ENCODE measurements at places on chromosomes 11 and 22.

DNA sequence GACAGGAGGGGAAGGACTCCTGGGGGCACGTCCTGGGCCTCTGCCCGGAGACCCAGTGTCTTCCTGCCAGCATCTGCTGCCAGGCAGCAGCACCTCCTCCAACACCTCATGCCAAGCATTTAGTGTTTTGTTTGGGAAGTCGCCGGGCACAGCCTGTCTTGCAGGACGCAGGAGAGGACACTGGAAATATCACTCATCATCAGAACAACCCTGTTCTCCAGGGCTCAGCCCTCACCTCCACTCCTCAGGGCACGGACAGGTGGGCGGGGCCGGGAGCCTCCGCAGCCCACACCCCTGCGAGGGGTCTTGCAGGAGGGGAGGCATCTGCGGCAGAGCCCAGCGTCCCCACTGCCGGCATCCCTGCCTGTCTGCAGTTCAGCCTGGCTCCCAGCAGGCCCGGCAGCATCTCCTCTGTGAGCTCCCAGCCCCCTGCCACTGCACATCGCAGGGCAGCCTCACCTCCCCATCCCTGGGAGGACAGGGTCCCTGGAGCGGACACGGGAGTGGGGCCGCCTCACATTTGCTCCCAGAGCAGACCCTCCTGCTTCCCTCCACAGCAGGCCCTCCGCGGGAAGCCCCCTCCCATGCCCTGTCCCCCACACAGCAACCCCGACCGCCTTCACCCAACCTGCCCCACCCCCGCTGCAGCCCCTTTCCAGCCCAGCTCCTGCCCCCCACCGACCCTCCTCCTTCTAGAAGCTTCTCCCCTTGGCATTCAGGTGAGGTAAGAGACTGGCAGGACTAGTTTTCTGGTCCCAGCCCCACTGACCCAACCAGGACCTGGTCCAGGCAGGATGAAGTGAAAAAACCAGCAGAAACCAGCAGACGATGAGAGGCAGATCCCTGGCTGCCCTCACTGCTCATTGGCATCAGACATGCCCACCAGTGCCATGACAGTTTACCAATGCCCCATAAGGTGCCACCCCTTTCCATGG lies 72.7 kb downstream of the BRD1 start:
- DNase-seq = no peak

DNA sequence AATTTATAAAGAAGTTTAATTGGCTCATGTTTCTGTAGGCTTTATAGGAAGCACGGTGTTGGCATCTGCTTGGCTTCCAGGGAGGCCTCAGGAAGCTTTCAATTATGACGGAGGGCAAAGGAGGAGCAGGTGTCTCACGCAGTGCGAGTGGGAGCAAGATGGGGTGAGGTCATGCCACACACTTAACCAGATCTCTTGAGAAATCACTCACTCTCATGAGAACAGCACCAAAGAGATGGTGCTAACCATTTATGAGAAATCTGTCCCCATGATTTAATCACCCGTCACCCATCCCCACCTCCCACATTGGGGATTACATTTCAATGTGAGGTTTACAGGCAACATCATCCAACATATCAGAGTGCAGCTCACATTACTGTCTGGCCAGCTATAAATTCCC lies 103.5 kb downstream of the ARHGAP8 start:
- DNase-seq = no peak

- DNase-seq = no peak
These were observed 4.8 kb downstream of the ROBO4 start for GRCh38 chr11:124892750-124893454.

DNA sequence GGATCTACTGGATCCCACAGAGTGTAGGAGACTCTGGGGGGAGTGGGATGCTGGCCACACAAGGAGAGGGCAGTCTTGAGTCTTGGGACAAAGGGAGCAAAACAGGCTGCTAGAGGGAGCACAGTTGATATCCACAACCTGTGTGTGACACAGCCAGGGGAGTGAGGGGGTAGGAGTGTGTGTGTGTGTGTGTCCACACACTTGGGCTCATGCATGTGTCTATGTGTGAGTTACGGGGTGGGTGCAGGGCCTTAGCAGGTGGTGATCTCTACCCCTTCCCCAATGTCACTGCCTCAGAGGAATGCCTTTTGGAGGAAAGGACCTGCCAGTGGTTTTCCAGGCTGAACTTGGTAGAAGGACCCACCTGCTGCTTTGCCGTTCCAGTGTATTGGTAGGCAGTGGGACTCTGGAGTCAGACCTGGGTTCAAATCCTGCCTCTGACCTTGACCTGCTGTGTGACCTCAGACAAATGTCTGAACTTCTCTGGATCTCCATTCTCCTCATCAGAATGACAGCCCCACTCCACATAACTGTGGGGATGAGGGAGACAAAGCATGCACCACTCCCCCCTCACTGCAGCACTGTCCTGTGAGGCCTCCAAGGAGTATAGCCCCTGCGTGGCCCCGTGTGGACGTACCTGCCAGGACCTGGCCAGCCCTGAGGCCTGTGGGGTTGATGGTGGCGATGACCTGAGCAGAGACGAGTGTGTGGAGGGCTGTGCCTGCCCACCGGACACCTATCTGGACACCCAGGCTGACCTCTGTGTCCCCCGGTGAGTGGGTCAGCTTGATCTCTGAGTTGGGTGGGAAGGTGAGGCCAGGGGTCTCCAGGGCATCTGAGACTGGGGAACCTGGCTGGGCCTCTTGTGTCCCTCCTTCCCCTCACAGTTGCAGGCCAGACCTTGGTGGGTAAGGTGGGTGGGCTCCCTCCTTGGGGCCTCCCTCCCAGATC lies 27.4 kb downstream of the OTOG start:
- no peak for DNase-seq

DNA sequence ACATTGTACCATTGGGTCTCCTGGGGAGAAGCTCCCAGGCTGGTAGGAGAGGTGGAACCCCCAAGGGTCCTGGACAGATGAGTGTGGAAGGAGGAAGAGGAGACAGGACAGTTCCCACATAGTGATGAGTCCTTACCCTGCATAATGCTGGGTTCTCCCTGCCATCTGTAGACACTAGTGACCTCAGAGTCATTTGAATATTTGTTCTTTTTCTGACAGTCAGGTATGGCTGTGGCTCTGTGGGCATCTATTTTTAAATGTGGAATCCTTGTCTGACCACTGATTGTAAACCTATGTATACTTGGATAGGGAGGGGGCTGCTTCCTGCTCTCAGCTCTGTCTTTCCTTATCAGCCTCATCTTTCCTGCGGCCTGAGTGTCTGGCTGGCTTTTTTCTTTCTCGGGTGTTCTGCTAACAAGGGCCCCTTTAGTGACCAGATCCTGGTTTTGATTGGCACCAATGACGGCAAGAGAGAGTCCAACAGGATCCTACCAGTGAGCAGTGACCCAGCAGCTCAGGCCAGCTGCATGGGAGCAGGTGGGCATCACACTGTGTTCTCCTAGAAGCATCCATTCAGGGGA lies 2.6 kb upstream of the SLC5A1 start:
- no peak for DNase-seq

- DNase-seq = no peak
These were observed 33.8 kb upstream of the NUP50 start for GRCh38 chr22:45129703-45130524.

DNA sequence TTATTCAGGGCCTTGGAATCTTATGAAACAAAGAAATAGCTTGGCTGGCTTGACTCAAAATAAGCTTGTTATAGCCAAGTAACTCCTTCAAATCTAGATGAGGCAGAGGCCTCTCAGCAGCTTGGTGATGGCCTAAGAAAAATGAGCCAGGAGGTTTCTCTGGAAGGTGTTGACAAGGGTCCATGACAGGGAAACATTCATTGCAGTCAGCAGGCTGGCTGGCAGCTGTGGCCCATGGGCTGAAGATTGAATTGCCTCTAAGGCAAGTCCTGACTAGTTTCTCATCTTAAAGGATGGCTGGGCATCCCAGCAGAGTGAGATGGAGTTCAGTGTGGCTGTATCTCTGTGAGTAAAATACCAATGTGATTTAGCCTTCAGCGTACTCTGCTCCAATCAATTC lies 441.0 kb downstream of the NELL1 start:
- DNase-seq = no peak

DNA sequence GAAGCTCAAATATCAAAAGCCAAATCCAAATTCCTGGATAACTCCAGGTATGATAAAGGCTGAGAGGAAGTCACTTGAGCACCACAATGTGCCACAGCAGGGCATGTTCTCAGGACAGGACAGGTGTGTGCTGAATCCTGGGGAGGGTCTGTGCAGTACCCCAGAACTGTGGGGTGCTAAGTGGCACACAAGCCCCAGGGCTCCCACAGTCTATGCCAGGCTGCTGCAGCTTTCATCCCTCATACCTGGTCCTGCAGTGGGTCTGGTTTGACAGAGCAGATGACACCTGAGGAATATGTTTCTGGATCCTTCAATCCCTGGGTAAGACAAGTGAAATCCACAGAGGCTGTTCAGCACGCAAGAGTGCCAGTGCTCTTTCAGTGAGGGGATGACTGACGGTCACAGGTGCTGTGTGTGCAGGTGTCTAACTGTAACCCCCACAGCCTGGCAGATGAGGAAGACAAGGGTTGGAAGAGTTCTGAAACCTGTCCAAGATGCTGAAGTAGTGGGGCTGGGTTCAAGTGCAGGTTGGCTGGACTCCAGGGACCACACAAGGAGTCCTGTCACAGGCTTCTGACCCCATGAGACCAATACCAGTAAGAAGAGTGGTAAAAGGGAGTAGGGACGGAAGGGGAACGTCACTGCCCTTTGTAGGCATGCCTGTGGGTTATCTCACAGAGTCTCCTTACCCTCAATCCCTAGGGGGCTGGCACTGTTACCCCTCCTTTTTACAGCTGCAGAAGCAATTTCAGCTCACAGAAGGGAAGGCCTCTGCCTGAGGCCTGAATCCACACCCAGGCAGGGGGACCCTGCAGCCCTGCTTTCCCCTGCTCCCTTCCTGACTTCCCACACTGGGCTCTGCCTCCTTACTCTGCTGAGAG lies 14.1 kb downstream of the SERPIND1 start:
- DNase-seq = no peak

GRCh38 chr11:65615950-65616574 lies 486 bp downstream of the PCNX3 start:
- no peak for DNase-seq

DNA sequence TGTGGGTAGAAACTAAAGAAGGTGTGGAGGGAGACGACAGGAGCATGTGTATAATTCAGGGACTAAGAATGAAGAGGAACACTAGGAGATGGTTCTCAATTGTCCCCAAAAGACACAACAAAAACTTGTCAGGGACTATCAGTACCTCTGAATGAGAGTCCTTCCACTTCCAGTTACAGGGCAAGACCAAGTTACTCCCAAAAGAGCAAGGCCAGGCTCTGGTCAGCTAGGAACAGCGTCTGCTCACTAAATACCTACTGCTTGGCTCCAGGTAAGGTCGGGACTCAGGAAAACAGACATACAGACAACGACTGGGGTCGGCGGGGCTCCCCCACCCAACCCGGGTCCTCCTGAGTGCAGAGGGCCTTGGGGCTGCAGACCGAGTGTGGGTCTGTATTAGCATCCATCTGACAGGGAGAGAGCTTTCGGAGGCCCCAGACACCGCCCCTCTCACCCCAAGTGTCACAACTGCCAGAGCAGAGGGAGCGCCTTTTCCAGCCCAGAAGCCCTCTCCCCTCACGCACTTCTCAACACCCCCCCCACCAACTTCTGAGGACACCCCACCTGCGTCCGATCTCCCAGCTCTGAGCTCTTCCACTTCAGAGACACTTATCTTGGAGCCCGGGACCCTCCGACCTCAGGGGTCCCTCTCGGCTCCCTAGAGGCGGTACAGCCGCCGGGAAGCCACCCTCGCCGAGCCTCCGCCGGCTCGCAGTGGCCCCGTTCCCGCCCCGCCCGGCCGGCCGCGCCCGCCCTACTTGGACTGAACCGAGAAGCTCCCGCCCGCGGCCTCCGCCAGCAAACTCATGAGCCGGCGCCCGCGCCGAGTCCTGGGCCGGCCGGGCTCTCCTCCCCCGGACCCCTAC lies 522 bp downstream of the RHOG start:
- no peak for DNase-seq

GRCh38 chr11:40134820-40135570 lies 1324.5 kb downstream of the LRRC4C start:
- DNase-seq = no peak

- DNase-seq = no peak
These were observed 71.0 kb downstream of the DKK3 start for GRCh38 chr11:11937433-11937832.

- no peak for DNase-seq
These were observed 20.5 kb downstream of the PAX6 start for GRCh38 chr11:31790649-31791048.

DNA sequence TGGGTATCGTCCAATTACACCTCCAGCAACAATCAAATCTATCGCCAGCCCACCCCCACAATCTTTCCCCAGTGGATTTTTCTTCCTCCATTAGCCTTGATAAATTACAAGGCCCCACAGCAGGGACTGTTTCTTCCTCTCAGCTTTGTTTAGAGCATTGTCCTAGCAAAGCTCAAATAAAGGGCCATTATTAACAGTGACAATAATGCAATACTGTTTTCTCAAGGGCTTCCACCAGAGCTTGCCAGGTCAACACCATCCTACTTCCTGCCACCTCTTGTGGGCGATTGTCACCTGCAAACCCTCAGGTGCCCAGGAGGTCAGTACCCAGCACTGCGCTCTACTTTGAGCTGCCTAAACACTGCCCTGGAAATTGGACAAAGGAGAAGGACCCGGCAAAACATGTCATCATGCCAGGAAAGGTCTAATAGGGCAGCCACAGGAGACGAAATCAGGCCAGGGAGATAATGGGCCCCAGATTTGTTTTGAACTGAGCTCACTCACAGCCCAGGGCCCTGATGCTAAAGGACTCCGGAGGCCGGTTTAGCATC lies 95.2 kb downstream of the ABTB2 start:
- no peak for DNase-seq

DNA sequence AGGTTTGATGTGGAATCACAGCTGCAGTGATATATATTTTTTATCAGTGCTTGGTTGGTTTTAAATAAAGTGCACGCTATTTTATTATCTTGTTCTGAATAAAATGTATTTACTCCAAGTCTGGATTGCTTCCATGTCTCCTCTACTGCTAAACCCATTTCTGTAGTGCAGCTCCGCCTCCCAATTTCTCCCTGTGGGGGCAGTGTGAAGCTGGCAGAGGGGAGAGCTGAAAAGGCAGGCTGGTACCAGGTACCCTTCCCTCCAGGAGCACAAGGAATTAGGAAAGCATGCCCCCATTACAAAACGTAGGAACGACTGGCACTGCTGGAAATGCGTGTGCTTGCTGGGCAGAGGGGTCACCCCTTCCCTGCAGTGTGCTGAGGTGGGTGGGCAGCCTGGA lies 934 bp upstream of the TMEM132A start:
- no peak for DNase-seq

DNA sequence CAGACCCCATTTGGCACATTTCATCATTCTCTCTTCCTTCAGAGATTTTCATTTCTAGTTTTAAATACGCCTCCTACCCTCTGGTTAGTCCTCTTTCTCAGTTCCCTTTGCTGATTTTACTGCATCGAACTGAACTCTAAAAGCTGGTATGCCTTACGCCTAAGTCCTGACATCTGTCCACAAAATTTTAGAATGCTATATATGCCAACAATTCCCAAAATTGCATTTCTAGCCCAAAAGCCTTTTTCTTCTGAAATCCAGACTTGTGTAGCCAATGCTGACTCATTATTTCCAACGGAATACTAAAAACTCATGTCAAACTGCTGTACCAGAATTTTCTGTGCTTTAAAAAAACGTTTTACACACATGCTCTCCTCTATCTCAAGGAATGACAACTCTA lies 1124.4 kb upstream of the TENM4 start:
- DNase-seq = no peak

All from stimulated activated CD8-positive, alpha-beta memory T cell treated with anti-CD3 and anti-CD28 coated beads, Interleukin-15, amount 100 ng/mL, for 1 hour (primary cell).